ENCODE measurements at places on chromosomes 6 and 20.
A peak's percentile ranks its signal among the peaks of the same experiment; 100 is the strongest.

DNA sequence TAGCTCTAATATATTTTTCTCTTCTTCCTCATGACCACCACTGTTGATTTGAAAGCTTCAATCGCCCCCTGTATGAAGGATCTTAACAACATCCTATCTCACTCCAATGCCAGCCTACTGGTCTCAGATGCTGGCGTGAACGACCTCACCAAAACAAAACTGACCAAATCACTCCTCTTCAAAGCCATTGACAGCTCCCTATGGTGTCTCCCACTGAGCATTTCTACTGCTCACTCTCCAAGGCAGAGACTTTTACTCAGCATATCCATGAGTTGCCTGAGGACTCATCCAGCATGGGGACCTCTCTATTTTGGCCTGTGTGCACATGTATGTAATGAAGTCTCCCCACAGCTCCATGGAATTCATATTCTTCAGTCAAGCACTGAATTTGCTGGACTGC is 520.4 kb downstream of the TFAP2B start:
- H3K27me3 ChIP-seq, result no peaks in the 10 kb centered on the region
- H3K36me3 ChIP-seq, result no peaks in the 10 kb centered on the region
- no peak overlapping the region for H3K4me3 ChIP-seq
- no peak for DNase-seq
- no peaks in the 10 kb centered on the region for H3K4me1 ChIP-seq
- no peak overlapping the region for H3K27ac ChIP-seq

GRCh38 chr6:4860387-4860786 is 84.2 kb downstream of the CDYL start:
- no peak overlapping the region for H3K4me3 ChIP-seq
- H3K36me3 ChIP-seq, result no peaks in the 10 kb centered on the region
- H3K4me1 ChIP-seq, result no peaks in the 10 kb centered on the region
- H3K27ac ChIP-seq, result no peak overlapping the region
- no peaks in the 10 kb centered on the region for H3K27me3 ChIP-seq
- DNase-seq, result no peak

DNA sequence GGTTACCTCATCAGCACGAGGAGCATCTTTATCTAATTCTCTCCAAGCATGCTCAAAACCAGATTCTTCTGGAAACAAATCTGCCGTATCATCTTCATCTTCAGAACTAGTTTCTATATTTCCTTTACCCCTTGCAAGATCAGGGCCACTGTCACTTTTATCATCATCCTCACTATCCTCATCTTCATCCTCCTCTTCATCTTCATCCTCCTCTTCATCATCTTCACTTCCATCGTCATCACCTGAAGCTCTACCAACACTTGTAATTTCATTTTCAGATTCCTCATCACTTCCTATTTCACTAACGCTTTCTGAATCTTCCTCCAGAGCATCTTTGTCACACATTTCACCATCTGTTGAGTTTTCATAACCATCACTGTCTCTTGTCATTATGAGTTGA is 8.9 kb downstream of the ESF1 start:
- DNase-seq, result no peak
- H3K36me3 ChIP-seq, result peaks cover 57% of the 10 kb centered on the region
- H3K4me1 ChIP-seq, result peaks cover 17% of the 10 kb centered on the region
- no peak overlapping the region for H3K27ac ChIP-seq
- no peak overlapping the region for H3K4me3 ChIP-seq

- peak overlapping the region; percentile 87 for H3K27ac ChIP-seq
- peaks cover 3% of the 10 kb centered on the region for H3K4me1 ChIP-seq
- no peak for DNase-seq
- H3K36me3 ChIP-seq, result peaks cover 24% of the 10 kb centered on the region
These were observed 170.8 kb downstream of the SASH1 start for GRCh38 chr6:148513145-148514071.

GRCh38 chr6:44254191-44255104 is 2.9 kb downstream of the SLC35B2 start:
- H3K27ac ChIP-seq, result no peak overlapping the region
- H3K36me3 ChIP-seq, result peaks cover 52% of the 10 kb centered on the region
- H3K4me1 ChIP-seq, result peaks cover 7% of the 10 kb centered on the region
- no peak for DNase-seq
- no peaks in the 10 kb centered on the region for H3K27me3 ChIP-seq

DNA sequence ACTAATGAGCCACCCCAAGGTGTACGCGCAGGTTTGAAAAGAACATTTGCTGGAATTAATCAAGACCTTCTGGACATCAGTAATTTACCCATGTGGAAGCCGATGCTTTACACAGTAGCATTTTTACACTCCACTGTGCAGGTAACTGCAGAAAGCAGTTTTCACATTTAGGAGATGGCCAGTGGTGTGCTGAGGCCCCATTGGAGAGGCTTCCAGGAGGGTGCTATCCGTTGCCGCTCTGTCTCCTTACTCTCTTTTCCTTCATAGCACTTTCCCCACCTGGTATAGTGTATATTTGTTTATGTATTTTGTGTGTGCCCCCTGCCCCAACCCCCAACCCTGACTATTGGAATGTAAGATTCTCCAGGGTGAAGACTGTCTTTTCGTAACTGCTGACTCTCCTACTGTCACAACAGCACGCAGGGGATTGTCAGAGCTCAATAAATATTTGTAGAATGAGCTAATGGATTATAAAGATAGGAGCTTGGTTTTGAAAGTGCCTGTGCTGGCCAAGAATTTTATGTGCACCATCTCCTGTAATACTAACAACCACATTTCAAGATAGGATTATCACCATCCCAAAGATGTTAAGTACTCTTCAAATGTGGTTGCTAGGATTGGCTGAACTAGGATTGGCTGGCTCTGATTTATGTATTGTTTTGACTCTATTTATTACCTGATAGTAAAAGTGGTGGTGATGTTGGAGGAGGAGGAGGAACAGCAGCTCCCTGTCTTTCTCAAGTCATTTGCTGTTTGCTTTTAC is 74.0 kb upstream of the GLP1R start:
- no peaks in the 10 kb centered on the region for H3K36me3 ChIP-seq
- H3K4me1 ChIP-seq, result no peaks in the 10 kb centered on the region
- H3K27me3 ChIP-seq, result no peaks in the 10 kb centered on the region

DNA sequence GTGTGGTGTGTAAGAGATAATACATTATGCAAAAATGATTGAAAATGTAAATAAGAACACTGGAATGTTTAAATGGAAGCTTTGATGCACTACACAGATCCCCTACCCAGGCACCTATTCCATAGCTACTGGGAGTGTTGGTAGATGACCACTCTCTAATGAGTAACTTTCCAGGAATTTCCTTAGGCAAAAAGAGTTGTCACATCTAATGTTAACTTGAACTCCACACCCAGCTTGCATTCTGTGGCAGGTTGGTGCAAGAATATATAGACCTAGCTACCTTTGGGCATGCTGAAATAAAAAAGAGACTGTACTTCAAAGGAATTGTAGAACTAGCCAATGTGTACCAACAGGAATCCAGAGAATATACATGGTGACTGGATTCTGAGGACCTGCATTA is 1254.2 kb upstream of the EYS start:
- H3K4me3 ChIP-seq, result no peak overlapping the region
- H3K4me1 ChIP-seq, result no peaks in the 10 kb centered on the region
- no peak overlapping the region for H3K27ac ChIP-seq
- no peaks in the 10 kb centered on the region for H3K36me3 ChIP-seq
- no peak for DNase-seq

DNA sequence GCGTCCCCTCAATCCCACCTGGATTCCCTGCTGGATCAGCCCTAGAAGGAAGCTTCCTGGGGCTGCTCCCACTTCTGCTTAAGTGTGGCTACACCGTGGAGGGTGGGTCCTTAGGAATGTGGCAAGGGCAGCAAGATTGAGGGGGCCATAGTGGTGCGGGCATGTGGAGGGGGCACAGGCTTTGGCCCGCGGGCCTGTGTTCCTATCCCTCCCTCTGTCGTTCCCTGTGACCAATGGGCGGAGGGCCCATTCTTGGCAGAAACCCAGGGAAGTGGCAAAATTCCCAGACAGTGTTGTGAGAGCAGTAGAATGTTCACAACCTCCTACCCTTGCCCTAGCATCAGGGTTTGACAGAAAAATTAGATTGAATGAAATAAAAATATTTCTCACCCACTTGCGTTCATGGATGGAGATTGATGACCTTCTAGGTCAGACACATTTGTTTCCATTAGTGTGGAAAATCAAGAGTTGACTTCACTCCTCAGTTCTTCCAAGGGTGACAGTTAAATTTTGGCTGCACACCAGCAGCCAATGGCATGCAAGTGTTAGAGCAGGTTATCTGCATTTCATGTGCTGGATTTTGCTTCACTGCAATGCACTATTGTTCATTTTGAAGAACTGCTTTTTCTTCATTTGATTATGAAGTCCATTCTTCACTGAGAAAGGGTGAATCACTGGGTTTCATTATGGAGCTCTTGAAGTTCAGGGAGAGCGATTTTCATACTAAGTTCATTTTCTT is 49.3 kb upstream of the AHI1 start:
- H3K27me3 ChIP-seq, result no peaks in the 10 kb centered on the region
- DNase-seq, result no peak
- H3K4me1 ChIP-seq, result no peaks in the 10 kb centered on the region
- H3K36me3 ChIP-seq, result no peaks in the 10 kb centered on the region

DNA sequence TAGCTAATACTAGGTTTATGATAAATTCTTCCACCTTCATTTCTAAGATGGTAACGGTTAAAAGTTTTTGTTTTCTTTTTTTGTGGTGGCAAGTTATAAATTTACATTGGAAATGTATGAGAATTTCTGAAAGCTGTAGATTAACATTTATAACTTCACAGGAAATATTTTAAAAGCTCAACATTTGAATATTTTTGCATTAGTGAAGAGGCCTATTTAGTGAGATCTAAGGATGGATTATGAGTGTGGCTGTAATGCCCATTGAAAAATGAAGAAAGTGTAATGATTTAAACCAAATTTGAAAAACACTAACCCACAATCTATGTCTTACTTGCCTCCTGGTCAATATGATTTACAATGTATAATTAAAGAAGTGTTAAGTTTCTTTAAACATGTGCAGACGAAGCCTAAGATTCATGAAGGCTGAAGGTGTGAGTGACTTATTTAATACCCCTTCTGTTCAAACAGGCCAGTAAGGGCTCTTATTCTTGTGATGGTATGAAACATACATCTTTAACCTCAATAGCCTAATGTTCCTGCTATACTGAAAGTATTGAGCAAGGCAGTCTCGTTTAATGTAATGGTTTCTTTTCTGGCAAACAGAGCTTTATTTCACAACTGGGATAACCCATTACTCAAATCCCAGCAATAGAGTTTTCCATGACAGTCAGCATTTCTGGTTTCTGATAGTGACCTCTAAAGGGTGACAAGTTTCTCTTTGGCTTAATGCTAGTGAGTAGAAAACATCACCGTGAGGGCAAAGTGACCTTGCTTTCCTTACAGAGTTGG is 13.2 kb downstream of the HDGFL1 start:
- H3K27me3 ChIP-seq, result no peaks in the 10 kb centered on the region
- no peak for DNase-seq
- H3K27ac ChIP-seq, result no peak overlapping the region
- no peaks in the 10 kb centered on the region for H3K36me3 ChIP-seq
- H3K4me1 ChIP-seq, result no peaks in the 10 kb centered on the region

DNA sequence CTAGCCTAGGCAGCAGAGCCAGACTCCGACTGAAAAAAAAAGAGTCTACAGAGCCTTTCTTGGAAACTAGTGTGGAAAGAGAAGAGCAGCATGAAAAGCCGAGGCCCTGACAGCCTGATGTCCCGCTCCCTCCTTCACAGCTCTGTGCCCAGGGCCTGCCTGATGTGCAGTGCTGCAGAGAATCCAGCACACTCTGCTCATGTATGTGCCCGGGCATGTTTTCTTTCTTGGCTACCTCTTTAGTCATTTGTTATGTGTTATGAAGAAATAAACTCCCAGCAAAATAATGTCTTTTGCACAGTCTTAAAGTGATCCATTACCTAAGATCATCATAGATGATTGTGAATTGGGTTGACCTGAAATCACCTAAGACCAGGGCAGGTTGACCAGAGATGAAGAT is 78.1 kb upstream of the EZR start:
- H3K27me3 ChIP-seq, result no peaks in the 10 kb centered on the region
- no peaks in the 10 kb centered on the region for H3K36me3 ChIP-seq

DNA sequence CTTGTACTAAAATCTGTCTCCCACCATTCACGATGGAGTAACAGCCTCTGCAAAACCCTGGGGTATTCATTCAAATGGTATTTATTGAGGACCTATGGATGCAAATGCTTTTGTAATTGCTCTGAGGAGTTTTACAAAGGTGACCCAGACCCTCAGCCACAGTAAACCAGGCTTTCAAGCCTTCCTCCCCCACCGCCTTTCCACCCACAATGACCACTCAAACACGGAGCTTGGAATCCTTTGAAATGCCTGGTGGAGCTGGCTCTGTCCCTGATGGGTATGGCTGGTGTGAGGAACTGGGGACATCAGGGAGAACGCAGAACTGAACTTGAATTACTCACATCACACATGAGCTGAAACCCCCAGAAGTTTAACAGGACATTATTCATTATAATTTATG is 246.4 kb downstream of the CDH26 start:
- H3K27ac ChIP-seq, result no peak overlapping the region
- H3K27me3 ChIP-seq, result no peaks in the 10 kb centered on the region
- no peak for DNase-seq
- peaks cover 16% of the 10 kb centered on the region for H3K4me1 ChIP-seq
- no peak overlapping the region for H3K4me3 ChIP-seq
- no peaks in the 10 kb centered on the region for H3K36me3 ChIP-seq
